Myometrial cell (primary cell): ENCODE measurements at places on chromosomes 16 and 17. TPM values are rescaled to one million over a fixed set of nuclear protein-coding genes. Genes with fewer than 3 reads are reported as not detected.

NOXO1 gene
- total RNA-seq, result not detected in 2 replicates

RAP1GAP2 gene
- total RNA-seq, result 2.3 and 2.7 TPM in 2 replicates

DHX40 gene
- 29.7 and 40.6 TPM in 2 replicates for total RNA-seq

IRF8 gene
- total RNA-seq, result not detected in 2 replicates

TERB1 gene
- not detected in 2 replicates for total RNA-seq

WSCD1 gene
- not detected in 2 replicates for total RNA-seq

CCDC200 gene
- not detected in 2 replicates for total RNA-seq

SPN gene
- not detected in 2 replicates for total RNA-seq

DNAAF1 gene
- total RNA-seq, result 1.2 TPM in 1 of 2 replicates, not detected in the other

NUDT21 gene
- 56.5 and 105 TPM in 2 replicates for total RNA-seq

NHLRC4 gene
- 2.8 and 3.2 TPM in 2 replicates for total RNA-seq

CD7 gene
- total RNA-seq, result 0.53 TPM in 1 of 2 replicates, not detected in the other
